ENCODE measurements at places on chromosomes 4 and X.

DNA sequence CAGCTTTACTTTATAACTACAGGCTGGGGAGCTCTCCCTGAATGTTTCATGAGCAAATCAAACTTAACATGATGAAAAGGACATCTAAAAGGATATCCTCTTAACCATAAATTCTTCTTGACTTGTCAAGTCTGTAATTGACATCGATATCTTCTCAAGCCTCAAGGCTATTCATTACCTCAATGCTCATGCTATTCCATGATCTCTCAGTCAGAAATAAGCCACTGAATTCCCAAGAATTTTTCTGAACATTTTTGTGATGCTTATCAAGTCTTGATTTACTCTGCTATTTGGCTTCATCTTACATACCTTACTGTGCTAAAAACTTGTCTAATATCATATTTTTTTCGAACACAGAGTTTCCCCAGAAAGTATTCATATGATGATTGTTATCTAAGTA is 433.4 kb downstream of the PDGFC start:
- DNase-seq, result no peak

DNA sequence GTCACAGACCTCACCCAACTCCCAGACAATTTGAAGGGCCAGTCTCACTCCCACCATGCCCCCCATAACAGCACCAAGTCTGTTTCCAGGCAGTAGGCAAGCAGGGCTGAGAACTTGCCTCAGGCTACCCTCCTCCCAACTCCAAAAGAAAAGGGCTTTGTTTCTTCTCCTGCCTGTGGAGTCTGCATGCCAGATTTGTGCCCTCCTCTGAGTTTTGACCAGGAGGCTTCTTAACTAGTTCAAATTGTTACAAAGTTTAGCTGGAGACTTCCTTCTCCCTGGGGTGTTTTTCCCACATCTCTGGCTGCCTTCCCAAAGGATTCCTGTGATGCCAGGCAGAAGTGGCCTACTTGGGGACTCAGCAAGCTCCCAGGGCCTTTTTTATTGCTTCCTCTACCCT is 29.6 kb downstream of the PBDC1 start:
- no peak for DNase-seq

DNA sequence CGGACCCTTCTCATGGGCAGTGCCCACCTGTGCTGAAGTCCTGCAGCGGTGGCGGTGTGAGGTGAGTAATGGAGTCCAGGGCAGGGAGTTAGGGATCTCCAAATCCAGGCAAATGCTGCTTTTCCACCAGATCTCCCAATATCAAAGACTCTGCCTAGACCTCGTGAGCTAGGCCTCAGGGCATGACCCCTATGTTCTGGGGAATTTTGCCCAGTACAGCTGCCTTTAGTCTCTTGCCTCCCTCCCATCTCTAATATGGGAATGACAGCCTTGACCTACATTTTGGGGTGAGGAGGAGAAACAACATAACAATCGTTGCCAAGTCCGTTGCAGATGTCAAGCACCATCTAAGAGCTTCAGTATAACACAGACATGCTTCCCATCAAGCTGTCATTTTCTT is 7.3 kb downstream of the PAK3 start:
- DNase-seq, result no peak

DNA sequence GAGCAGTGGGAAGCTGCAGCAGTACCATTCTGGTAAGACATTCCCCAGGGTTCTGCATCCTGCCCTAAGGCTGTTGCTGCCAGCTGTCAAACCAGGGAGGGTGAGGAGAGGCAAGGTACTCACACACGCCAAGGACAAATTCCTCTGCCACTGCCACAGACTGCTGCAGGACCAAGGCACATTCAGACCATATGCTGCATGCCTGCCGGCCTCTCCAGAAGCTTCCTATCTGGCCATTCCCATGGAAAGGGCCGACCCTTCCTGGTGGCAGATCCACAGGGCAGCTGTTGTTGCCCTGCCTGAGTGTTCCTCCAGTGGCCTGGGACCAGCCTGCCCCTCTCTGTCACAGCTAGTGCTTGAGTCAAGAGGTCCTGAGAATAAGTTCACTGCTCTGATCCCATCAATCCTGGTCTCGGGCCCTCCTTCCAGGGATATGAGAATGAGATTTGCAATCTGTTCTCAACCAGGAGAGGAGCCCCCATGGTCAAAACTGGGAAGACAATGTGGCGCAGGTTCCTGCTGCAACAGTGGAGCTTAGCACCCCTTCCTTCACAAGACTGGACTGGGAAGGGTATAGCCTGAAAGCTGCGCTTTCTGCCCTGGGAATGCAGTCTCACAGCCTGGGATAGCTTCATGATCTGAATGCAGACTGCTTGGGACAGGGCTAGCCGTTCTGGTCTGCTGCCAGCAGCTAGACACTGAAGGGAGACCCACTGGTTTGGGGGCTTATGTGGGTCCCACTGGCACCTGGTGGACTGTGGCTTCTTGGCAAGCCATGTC is 342.5 kb upstream of the NDST3 start:
- DNase-seq, result no peak

DNA sequence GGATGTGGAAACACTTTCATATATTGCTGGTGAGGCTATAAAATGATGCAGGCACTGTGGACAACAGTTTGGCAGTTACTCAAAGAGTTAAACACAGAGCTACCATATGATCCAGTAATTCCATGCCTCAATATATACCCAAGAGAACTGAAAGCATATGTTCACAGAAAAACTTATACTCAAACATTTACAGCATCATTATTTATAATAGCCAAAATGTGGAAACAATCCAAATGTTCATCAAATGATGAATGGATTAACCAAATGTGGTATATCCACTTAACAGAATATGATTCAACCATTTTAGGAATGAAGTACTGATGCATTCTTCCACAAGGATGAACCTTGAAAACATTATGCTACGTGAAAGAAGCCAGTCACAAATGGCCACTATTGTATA is 603.8 kb downstream of the IQCM start:
- no peak for DNase-seq

DNA sequence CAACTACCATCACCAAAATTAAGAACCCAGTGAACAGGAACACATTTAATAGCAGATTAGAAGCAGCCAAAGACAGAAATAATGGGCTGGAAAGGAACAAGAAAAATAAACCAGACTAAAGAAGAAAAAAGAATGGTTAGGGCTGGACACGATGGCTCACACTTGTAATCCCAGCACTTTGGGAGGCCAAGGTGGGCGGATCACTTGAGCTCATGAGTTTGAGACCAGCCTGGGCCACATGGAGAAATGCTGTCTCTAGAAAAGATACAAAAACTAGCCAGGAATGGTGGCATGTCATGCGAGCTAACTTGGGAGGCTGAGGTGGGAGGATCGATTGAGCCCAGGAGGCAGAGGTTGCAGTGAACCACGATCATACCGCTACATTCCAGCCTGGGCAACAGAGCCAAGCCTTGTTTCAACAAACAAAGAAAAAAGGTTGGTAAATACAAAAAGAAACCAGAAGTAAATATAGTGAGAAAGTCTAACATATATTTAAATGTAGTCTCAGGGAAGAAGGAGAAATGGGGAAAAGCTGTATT is 102.0 kb downstream of the AFAP1 start:
- no peak for DNase-seq

GRCh38 chr4:183831026-183831446 is 74.1 kb upstream of the STOX2 start:
- DNase-seq, result no peak

DNA sequence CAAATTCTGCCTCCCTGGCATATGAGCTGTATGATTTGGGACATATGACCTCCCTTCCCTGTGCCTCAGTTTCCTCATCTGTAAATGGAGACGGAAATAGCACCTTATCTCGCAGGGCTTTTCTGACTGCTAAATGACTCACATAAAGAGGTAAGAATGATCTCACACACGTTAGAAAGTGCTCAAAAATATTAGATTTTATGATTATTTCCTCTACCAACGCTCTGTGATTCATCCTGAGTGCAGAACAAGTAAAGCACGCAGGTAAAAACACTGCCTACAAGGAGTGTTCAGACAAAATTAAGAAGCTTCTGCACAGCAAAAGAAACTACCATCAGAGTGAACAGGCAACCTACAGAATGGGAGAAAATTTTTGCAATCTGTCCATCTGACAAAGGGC is 21.1 kb downstream of the ACSL1 start:
- no peak for DNase-seq

DNA sequence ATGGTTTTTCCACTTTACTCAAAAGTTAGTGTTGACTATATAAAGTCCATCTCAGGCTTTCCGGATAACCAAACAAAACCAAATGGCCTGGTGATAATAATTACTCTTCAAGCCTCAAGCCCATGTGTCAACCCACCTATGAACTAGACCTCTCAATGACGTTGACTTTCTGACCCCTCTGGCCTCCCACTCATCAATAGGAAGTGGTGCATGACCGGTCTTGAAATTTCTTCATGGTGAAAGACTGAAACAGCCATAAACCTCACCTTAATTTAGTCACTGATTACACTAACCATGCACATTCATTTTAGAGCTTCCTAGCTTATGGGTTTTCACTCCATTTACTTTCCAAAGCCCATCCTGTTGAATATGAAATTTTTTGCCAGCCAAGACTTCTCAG is 276.0 kb downstream of the KLHL13 start:
- no peak for DNase-seq

- no peak for DNase-seq
Measured at GRCh38 chr4:75769036-75769435, 44.7 kb downstream of the USO1 start.

DNA sequence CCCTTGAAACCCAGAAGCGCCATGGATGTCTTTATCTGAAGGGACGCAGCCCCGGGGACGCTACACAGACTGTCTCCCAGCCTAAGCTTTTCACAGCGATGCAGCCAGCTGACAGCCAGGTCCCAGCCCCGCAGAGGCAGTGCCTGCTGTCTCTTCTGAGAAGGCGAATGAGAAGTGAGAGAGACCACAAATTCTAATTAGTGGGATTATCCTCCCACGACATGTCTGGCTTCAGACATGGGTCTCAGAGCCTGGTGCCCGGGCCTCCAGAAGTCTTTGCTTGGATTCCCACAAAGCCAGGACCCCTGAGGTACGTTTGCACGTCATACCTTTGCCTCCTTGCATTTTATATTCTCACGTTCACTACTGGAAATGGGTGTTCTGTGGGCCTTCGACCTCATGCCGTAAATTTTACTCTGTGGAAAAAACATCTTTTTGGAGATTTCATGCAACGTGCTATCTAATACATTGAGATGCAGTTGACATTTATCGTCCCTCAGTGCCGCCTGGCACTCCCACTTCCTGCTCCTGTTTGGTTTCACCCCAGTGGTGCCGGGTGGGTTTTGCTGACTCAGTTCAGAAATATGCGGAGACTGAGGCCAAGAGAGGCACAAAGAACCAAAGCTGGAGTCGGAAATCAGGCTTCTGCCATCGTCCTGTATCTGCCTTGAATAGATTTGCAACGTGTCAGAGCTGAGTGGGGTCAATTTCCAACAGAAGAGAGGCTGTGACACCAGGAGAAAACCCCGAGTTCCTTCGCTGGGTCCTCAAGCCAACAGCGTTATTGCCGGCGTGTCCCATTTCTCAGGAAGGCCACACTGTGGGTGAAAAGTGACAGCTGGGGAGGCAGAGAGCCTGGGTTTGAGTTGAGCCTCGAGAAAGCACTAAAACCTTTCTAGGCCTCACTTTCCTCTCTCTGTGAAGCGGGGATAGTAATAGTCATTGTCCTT is 114.4 kb downstream of the STK32B start:
- DNase-seq, result no peak

DNA sequence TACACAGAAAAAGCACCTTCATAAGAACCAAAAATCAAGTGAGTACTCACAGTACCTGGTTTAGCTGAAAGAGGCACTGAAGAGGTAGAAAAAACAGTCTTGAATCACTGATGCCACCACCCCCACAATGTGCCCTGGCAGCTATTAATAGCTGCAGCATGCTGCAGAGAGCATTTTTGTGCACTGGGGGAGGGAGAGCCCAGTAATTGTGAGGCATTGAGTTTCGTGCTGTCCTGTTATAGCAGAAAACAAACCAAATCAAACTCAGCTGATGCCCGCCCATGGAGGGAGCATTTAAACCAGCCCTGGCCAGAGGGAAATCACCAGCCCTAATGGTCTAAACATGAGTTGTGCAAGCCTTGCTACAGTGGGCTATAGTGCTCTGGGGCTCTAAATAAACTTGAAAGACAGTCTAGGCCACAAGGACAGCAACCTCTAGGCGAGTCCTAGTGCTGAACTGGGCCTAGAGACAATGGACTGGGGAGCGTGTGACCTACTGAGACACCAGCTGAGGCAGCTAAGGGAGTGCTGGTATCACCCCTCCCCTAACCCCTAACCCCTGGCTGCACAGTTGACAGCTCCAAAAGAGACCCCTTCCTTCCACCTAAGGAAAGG is 106.3 kb upstream of the TMLHE start:
- DNase-seq, result no peak

GRCh38 chr4:8740666-8741395 is 130.8 kb downstream of the HMX1 start:
- no peak for DNase-seq

GRCh38 chr4:64248186-64248585 is 161.1 kb downstream of the TECRL start:
- DNase-seq, result no peak

- DNase-seq, result no peak
Measured at GRCh38 chrX:78326401-78326800, 1.0 kb downstream of the CYSLTR1 start.

- no peak for DNase-seq
Measured at GRCh38 chrX:70132877-70133302, 357 bp upstream of the IGBP1 start.

DNA sequence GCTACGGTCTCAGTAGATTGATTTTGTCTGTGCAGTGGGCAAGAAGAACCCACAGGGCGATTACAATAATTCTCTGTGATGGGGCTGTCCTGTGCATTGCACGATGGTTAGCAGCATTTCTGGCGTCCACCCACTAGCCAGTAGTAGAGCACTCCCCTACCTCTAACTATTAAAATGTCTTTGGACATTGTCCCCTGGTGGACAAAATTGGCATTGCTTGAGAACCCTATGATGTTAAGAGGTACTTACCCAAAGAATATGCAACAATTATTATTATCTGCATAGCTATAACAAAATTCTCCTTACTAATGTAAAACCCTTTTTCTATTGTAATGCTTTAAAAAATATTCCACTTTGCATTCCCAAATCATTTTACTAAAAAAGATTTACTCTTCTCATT is 109.5 kb upstream of the VCX3A start:
- no peak for DNase-seq

DNA sequence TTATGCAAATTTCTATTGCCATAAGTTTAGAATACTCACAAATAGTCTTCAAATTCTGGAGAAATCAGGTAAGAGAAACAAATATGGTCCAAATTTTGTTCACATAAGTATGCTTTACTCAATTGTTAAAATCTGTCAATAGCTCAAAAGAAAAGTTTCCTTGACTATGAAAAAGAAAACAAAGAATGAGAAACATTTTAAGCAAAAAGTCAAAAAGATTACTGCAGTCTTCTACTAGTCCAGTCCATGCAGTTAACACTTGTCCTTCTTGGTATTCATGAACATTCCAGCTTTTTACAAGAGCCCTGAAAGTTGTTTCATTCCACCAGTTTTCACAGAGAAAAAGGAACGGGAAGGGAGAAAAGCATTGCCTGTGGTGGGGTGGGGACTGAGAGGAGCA is 54.7 kb upstream of the ZXDA start:
- no peak for DNase-seq

DNA sequence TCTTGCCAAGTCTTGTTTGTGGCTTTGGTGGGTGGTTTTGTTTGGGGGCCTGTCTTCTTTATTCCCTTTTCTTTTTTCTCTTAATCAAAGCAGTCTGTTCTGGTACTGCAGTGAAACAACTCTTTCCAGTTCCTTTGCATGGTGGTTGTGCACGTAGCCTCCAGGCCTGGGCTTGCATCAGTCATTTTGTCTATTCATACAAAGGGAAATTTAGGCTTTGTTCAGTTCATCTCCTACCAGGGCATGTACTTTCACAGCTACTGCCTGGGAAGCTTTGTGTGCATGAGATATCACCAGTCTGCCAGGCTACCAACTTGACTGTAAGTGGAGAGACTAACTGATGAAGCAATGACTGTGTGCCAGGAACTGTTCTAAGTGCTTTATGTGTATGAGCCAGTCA is 8.5 kb downstream of the TRIM2 start:
- DNase-seq, result no peak

Measured in stimulated activated CD8-positive, alpha-beta memory T cell treated with anti-CD3 and anti-CD28 coated beads, Interleukin-7, amount 100 ng/mL, for 4 hours (primary cell).